ENCODE measurements at places on chromosomes 3 and 15.

DNA sequence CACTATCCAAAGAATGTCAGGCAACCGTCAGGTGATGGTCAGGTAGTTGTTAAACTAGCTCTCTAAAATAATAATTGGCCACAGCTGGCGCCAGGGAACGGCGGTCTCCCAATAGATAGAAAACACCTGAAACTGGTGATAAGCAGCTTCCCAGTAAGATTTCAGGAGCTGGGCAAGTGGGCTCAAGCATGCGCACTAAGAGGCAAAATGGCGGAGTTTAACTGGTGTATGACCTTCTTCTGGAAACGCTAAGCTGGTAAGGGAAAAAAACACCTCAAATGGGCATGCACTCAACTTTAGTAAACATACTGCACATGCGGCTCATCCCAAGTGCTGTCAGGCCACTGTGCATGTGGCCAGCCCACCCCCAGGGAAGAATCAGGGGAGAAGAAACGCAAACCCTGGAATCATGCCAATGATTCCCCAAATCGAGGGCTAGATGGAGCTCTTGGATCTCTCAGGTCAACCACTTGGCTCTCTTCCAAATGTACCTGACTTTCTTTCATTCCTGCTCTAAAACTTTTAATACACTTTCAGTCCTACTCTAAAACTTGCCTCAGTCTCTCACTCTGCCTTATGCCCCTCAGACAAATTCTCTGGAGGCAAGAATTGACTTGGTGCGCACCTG lies 195.0 kb downstream of the ZNF621 start:
- no peak for DNase-seq

- no peak for DNase-seq
Observed at GRCh38 chr3:60136601-60137000, 1086.8 kb upstream of the CFAP20DC start.

GRCh38 chr3:123236902-123237301 lies 35.2 kb downstream of the SEC22A start:
- no peak for DNase-seq

GRCh38 chr15:59972241-59972640 lies 31.9 kb upstream of the FOXB1 start:
- DNase-seq, result no peak

DNA sequence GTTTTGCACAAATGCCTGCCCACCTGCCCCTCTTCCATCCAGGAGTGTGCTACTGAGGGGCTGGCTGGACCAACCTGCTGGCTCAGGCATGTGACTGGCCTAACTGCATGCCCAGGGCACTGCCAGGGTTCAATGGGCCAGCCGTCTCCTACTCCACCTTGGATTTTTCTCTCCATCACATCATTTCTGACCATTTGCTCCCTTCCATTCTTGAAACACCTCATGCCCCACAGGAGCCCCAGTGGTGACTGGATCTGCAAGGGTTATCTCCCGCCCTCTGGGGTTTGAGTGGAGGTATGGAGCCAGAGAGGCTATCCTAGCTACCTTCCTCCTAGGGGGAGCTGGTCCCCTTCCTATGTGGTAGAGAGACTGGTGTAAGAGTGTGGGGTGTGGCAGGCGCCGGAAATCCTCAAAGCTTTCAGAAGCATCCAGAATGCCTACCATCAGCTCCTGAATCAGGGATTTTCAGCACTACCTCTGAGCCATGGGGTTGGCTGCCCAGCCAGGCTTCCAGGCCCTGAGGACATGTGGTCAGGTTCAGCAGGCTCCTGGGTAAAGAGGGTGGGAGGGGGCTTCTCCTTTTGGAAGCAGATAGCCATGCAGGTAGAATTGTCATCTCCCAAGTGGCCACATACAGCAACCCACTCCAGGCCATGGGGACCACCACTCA lies 2.9 kb upstream of the MANF start:
- DNase-seq, result no peak

DNA sequence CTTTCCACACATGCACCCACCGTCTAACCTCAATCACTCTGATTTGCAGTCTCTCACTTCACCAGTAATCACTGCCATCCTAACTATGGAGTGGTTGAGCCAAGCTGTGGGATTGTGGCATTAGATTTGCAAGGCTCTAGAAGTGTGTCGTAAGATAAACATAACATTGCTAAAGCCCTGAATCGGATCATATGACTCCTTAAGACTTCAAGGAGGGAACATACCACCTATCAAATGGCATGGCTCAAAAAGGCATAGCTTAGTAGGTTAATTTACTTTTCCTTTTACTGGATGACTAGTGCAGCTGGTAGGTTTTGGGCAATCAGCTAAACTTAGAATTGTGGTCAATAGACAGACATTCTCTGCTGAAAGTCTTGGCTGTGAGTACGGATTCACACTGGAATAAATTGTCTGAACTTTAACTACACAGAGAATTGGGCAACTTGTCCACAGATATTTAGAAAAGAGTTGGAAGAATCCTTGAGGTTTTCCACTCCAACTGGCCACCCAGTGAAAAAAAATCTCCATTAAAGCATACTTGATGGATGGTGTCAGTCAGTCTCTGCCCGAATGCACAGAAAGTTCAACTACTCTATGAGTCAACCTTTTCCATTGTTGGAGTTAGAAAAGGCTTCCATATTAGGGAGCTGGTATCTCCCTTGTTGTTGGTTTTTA lies 476.7 kb upstream of the CBLB start:
- DNase-seq, result no peak

Measured in cortex of kidney (tissue), 1 donor.